Esophagus squamous epithelium (tissue), 5 donors: ENCODE measurements at places on chromosomes 4 and X.

DNA sequence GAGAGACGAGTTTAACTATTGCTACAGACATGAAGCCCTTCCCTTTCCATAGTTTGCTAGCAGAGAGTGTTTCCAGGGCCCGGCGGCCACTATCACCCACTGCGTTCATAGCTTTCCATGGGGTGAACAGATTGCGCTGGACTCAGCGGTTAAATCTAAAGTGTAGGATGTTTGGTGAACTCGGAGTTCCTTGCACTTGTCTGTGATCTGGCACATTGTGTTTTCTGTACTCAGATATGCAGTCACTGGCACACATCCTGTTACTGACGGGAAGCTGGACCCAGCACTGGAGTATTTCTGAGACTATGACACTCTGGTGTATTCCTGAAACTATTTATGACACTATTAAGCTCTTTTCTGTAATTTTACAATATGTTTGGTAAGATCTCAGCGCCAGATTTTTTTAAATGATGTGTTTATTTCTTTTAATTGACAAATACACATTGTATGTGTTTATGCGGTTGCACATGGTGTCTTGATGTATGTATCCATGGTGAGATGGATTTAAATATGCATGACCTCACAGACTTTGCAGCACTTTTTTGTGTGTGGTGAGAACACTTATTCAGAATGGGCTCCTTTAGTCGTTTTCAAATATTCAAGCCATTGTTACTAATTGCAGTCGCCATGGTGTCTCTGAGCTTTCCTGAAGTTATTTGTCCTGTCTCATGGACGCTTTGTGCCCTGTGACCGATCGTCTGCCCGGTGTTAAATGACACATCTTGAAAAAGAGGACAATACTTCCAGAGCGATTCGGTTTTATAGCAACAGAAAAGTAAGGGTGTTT, 14.1 kb downstream of the CD99 start:
- DNase-seq, result no peak

GRCh38 chr4:7902101-7902553, 37.5 kb downstream of the AFAP1 start:
- no peak for DNase-seq

DNA sequence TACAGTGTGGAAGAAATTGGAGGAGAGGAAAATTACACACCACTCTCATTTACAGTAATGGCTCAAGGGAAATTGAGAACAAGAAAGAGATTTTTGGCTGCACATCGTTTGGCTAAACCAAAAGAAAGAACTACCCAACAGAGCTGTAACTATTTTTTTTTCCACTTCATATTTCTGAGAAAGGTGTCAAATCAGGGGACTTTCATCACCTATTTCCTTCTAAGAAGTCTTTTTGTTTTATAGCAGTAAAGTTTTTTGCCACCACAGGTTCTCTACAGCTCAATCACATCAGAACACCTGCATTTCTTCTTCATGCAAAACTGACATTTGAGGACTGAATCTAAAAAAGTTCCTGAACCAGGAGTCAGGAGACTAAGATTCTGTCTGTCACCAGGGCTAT, 57.5 kb upstream of the TNIP3 start:
- no peak for DNase-seq

GRCh38 chr4:13137390-13137789, 346.8 kb downstream of the RAB28 start:
- DNase-seq, result no peak

- no peak for DNase-seq
Observed at GRCh38 chrX:2878563-2878962, 49.8 kb downstream of the GYG2 start.

DNA sequence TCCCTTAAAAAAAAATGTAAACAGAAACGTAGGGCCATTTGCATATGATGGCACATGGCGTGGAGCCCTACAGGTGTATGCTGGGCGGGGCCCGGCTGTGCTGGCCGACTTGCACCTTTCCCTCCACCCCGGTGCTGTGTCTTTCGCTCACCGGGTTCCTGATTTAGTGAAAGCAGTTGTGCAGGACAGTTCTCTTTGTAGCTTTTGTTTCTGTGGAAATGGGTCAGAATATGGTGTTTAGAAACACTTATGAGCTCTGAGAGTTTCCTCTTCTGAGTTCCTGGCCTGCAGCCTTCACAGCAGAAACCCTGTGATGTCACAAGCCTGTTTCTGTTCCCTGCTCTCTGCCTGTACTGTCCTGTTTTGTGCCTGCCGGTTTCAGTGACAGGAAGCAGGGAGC, 22.5 kb upstream of the MSANTD1 start:
- no peak for DNase-seq

- no peak for DNase-seq
Observed at GRCh38 chrX:133819546-133819945, 165.8 kb downstream of the GPC3 start.

- DNase-seq, result no peak
Observed at GRCh38 chr4:143654571-143654970, 45.9 kb downstream of the FREM3 start.

GRCh38 chrX:39724544-39724943, 373.2 kb downstream of the BCOR start:
- no peak for DNase-seq

DNA sequence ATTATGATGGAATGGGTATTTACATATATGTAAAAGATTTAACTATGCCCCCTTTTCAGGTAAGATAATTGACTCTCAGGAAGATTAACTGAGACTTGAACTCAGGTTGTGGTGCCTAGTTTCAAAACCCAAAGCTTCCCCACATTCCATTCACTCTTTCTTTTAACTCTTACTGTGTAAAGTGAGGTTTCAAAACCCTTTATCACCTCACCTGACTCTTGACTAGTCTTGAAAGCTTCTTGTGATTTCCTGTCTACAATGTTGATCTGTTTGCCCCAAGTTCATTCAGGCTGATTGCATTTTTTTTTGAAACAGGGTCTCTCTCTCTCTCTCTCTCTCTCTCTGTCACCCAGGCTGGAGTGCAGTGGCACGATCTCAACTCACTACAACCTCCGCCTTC, 40.5 kb upstream of the RAPGEF2 start:
- no peak for DNase-seq
